ENCODE measurements at places on chromosomes 5 and 9.

GRCh38 chr5:104494083-104494482 is 931.5 kb upstream of the NUDT12 start:
- DNase-seq = no peak

DNA sequence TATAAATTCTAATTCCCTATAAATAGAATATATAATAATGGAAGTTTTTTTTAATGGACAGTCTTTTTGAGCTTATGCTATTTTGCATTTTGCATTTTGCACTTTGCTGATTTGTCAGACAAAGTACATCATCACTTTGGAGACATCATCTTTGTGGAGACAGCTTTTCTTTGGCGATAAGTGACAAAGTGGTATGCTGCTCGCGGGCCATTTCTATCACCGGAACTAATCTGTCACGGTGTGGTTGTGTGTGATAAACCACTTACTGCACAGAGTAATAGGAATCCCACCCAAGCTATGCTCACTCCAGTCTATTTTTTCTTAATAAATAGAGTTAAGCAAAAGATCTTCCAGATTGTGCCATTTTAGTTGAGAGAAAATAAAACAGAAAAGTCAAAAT is 133.1 kb downstream of the MACIR start:
- no peak for DNase-seq

- no peak for DNase-seq
These were observed at the start of gene GDA for GRCh38 chr9:72149231-72149975. GDA (plus strand) TSS chr9:72149440; CDS start chr9:72149560, 120 bp downstream.

DNA sequence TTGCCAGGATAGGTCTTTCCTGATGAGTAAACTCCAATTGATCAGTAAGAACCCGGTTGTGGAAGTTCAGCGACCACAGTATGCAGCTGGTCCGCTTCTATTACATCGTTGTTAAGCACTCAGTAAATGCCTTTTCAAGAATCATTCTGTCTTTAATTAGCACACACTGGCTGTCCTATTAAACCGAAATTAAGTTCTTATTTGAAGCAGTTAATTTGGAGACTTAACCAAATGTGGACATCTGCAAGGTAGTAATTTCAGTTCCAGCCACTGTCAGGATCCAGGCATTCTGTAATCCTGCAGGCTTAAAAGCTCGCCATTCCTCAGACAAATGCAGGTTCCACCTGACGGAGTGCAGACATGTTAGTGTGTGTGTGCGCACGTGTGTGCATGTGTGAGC is 254.6 kb downstream of the IRX2 start:
- no peak for DNase-seq

- no peak for DNase-seq
These were observed 173.3 kb upstream of the GDNF start for GRCh38 chr5:38013107-38013506.

DNA sequence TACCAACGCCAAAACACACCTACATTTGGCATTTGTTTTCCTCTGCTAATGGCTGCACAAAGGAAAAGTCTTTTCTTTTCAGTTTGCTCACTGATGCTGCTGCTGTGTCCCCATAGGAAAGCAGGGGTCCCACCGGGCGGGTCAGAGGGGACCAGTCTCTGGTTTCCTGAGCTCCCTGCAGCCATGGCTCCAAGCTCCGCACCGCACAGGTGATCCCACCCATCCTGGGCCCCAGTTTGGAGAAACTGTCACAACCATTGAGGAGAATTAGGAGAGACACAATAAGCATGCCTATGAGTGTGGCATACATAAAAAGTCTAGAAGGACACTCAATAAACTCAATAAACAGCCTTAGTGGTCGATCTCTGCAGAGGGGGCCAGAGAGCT is 19.9 kb downstream of the MED10 start:
- no peak for DNase-seq

- peak; percentile 23 for DNase-seq
These were observed 87.6 kb downstream of the ERP44 start for GRCh38 chr9:100011062-100011681.

- DNase-seq = peak; percentile 31
These were observed at the start of gene SLC31A2 for GRCh38 chr9:113150670-113151611. SLC31A2 (plus strand) TSS chr9:113151007; CDS start chr9:113151075, 68 bp downstream.

DNA sequence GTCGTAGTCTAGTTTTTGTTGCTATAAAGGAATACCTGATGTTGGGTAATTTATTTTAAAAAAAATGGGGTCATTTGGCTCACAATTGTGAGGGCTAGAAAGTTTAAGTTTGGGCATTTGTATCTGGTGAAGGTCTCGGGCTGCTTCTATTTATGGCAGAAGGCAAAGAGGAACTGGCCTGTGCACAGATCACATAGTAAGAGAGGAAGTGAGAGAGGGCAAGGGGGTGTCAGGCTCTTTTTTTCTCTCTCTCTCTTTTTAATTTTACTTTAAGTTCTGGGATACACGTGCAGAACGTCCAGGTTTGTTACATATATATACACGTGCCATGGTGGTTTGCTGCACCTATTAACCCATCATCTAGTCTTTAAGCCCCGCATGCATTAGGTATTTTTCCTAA is 453.3 kb downstream of the DIRAS2 start:
- DNase-seq = no peak

DNA sequence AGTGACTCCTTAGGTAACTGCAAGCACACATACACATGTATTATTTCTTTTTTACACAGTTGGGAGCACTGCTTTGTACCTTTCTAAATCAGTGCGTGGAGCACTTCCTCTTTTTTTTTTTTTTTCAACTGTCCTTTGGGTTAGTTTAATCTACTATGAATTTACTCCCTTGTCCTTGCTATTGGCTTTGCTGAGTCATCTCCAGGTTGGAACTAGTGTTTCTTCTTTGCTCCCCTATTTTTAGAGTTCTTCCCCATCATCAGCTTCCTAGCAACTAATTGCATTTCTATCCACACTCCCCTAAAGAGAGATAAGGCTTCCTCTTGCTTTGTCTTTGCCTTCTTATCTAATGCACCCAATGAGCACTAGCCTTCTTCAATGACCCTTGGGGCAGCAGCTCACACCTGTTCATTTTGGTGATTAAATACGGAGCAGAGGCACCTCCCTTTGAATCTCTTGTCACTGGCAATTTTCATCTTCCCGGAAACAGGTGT is 24.3 kb downstream of the S100Z start:
- no peak for DNase-seq

DNA sequence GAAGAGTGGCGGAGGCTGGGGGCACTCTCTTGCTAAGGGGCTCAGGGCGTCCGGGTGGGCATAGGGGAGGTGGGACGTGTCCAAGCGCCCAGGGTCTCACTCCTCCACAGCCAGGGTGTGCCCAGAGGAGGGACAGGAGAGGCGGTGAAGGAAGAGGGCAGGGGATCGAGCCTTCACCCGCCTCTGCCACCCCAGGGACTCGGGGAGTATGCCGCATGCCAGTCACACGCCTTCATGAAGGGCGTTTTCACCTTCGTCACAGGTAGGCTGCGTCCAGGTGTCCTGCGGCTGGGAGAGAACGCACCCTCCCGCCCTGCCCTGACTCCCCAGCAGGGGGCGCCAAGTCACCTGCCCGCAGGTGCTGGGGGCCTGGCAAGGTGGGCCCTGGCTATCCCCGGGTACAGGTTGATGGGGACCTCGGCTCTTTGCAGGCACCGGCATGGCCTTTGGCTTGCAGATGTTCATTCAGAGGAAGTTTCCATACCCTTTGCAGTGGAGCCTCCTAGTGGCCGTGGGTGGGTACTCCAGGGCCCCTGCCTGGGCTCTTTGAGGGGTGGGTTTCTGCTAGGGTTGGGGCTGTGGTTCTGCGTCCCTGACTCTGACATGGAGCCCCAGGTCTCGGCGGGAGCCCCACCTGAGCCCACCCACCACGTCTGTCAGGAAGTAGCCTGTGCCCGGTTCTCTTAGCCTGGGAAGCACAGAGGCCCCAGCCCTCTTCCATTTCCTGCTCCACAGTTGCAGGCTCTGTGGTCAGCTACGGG is 552 bp downstream of the TMEM141 start:
- no peak for DNase-seq

DNA sequence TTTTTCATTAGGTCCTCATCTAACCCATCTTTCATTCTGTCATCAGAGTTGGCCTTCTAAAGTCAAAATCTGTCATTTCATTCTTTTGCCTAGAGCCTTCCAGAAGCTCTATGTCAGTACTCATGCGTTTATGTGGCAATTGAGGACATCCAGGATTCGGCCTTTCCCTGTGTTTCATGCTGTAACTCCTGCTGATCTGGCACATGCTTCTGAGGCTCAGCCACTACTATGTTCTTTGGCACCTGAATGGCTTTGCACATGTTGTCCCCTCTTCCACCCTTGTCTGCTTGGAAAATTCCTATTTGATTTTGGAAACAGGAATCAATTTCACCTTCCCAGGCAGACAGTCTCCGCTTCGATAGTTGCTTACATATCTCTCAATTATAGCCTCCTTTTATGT is 84.9 kb downstream of the GDNF start:
- no peak for DNase-seq

DNA sequence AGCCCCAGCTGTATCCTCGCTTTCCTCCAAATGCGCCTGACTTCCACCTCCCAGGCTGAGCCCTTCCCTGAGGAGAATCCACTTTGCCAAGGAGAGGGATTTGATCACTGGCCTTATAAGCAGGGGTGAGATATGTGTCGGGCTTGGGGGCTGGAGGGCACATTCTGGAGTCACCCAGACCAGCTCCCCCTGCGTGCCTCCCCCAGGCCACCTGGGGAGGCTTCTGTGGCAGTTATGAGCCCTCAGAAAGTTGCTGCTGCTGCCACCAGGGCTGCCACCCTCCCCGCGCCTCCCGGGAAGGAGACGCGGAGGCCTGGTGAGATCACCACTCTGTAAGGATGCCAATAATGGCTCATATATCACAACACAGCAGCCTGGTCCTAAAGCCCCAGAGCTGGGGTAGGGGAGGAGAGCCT is 211.5 kb downstream of the PAPPA start:
- peak; percentile 58 for DNase-seq

GRCh38 chr5:6448622-6449464 is at the start of gene UBE2QL1:
UBE2QL1 (plus strand) TSS chr5:6448859; CDS start chr5:6448894, 35 bp downstream.
- DNase-seq = no peak

GRCh38 chr5:1118738-1119137 is 6.9 kb upstream of the SLC12A7 start:
- DNase-seq = no peak

DNA sequence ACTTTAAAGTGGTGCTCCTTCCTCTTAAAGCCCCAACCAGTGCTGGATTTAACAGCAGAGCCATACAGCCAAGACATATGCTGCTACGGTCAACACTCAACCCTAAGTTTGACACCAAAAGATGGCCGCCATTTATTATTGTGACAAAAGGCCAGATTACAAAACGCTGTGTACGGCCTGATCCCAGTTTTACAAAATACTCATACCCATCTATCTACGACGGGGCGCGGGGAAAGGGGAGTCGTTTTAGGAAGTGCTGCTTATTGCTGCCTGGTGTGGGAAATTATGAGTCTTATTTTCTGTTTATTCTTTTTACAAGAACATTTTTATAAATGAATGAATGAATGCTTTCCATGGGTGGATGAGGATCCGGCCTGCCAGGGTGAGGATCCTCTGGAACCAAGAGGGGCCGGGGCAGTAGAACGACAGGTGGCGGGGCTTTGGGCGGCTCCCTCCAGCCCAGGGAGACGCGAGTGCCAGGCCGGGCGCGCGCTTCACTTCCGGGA is 457 bp upstream of the IDNK start:
- no peak for DNase-seq

DNA sequence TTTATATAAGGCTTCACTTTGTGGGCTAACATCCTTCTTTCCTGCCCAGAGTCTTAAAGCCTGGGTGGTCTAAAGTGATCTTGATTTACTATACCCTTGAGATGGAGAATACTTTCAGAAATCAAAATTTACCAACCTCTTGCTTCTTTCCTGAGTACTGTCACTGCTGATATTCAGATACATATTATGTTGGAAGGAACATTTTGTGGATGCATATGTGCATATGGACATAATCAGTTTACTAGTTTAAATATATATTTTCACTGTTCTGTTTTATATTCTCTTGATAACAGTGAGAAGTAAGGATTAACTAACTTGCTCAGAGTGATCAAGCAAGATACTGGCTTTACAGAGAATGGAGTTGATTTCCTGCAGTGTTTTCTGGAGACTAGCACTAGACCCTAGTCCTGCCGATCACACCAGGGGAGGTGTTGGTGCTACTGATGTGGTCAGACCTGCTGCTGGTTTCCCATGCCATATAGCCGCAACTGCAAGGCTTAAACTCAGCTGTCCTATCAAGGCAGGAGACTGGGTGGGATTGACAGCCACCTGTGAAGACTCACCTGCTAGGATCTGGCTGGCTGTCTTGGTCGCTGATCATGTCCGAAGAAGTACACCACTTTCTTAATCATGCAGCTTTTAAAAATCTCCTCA is 57.6 kb downstream of the SLF1 start:
- DNase-seq = no peak

DNA sequence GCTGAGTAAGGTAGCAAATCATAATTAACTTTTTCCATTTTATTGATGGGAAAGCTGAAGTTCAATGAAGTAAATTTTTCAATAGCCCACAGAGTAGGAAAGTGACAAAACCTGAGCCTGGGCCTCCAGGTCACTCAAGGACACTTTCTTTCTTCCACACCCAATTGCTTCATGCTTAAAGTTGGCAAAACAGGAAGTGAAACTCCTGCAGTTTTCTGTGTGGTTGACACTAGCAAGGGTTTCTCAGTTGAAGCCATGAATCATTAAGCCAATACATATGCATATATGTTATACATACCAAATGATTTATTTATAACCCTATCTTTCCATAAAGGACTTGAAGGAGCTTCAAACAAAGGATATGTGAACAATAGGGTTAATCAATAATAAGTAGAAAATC is 13.9 kb downstream of the TLR4 start:
- no peak for DNase-seq

- peak; percentile 59 for DNase-seq
These were observed 51.5 kb upstream of the NKD2 start for GRCh38 chr5:956941-957747.

DNA sequence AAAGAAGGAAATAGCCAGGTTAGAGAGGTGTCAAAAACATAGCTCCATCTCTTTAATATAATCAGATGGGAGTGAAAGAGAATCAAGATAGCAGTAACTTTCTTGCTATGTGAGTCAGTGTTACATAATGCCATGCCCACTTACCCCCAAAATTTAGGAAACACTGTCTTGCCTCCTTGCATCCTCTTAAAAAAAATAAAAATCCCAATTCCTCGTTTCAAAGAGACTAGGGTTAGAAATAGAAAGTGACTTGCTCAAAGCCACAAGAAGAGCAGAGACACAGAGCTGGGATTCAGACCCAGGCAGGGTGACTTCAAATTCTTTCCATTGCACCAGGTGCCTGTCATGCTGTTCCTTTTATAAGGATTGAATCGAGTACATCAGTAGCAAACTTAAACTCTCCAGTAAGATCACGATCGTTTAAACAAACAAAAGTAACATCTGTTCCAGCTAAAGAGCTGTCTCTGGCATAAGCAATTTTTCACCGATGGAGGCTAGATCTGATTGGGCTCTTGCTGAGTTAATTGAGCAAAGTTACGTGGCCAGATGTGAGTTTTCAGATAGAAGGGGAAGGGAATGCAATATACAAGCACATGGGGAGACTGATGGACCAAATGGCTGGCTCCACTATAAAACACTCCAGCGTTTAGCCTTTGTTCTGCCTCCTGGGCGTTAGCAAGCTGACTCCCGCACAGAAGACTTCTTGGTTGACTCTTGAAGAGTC is 176.9 kb downstream of the PALM2AKAP2 start:
- DNase-seq = no peak

GRCh38 chr5:145697251-145697990 is 137.7 kb downstream of the PRELID2 start:
- DNase-seq = no peak
